Aorta (tissue), 5 donors: ENCODE measurements at places on chromosomes 5 and 9. TPM values are rescaled to one million over a fixed set of nuclear protein-coding genes. Genes with fewer than 3 reads are reported as not detected.

Gene GARIN3
- total RNA-seq: not detected

Gene ACOT12
- total RNA-seq: 0.18 TPM

Gene ZFP62
- total RNA-seq: 20.2 TPM

Gene CEMIP2
- 122 TPM for total RNA-seq

Gene IFNE
- total RNA-seq: not detected

Gene EGFLAM
- 14.4 TPM for total RNA-seq

Gene SPINK13
- not detected for total RNA-seq

Gene IL7R
- 8.6 TPM for total RNA-seq

Gene STK32A
- total RNA-seq: 14.5 TPM

Gene CCDC187
- total RNA-seq: not detected

Gene ANKRD33B
- 3.3 TPM for total RNA-seq

Gene SLC36A3
- not detected for total RNA-seq

Gene IFNA21
- not detected for total RNA-seq

Gene ADAMTSL2
- total RNA-seq: 1.9 TPM

GRCh38 chr9:71302776-71303175, 181.4 kb upstream of the TRPM3 start:
- no peak for DNase-seq

GRCh38 chr9:104868687-104869404, 59.1 kb downstream of the ABCA1 start:
- DNase-seq: peak; percentile 88

GRCh38 chr5:162503796-162504195, 436.2 kb downstream of the GABRG2 start:
- no peak for DNase-seq

DNA sequence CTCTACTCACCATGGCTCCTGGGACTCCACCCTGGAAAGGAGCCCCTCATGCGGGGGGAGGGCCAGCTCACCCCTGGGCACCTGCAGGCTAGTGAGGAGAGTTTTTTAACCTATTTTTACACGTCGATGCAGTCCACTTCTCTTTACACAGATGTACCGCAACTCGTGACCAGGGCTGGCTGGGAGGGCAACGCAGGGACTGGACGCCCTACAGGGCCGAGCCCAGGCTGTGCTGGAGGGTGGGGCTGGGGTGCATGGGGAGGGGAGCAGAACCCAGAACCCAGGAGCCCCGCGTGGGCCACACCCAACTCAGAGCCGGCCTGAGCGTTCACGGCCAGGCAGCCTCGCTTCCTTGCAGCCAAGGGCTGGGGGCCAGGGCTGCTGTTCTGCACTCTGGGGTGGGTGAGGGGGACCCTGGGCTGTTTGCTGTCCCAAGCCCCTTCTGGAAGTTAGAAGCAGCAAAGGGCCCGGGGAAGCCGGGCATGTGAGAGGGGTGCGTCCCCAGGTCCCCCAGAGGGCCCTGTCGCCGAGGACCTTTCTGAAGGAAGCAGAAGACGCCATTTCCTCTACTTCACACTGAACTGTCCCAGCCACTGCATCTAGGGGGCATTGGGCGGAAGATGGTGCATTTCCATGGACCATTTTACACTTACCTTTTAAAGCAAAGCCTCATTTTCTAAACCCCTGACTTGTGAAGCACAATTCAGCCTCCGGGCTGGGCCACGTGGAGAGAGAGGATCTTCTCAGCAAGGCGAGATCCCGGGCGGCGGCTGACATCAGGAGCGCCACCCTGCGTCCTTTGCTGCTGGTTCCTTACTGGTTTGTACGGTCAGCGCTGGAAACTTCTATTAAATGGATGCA, 90.5 kb downstream of the KCNT1 start:
- no peak for DNase-seq

- no peak for DNase-seq
Measured at GRCh38 chr9:127603226-127603625, 8.9 kb upstream of the STXBP1 start.

DNA sequence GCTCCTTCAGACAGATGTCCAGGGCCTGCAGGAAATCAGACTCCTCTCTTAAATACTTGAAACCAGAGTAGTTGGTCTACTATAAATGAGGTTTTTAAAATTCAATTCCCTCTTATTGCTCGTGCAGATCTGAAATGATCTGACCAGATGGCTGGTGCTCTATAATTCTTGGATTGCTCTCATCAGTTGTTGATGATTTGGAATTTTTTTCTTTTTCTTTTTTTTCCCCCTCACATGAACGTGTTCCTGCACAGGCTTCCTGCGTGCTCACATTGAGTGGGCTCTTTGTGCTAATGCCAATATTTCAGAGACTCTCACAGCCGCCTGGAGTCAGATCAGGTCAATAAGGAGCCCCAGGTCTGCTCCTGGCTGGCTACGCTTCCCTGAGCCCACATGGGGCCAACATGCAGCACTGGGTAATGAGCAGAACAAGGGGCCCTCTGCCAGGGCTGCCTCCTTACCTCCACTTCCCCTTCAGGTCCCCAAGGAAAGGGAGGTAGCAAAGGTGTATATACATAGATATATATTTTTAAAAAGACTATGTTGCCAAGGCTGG, 82.0 kb downstream of the SIL1 start:
- no peak for DNase-seq

DNA sequence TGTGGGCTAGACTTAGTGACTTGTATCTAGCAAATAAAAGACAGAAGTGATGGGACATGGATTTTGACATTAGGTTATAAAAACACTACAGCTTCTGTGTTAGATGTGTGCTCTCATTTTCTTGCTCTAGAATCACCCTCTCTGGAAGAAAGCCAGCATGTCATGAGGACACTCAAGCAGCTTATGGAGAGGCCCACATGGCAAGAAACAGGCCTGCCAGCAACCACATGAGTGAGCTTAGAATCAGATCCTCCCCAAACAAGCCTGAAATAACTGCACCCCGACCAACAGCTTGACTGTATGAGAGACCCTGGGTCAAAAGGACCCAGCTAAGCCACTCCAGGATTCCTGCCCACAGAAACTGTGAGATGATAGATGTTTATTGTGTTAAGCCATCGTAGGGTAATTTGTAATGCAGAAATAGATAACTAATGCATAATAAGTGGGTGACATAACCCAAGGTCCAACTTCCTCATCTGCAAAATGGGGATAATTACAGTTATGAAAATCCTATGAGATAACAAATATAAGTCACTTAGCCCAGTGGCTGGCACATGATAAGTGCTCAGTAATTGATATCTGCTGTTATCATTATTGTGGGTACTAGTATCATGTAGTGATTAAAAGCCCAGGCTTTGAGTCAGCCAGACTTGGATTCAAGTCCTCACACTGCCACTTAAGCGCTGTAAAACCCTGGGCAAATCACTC, 86.5 kb downstream of the KLHL3 start:
- no peak for DNase-seq

GRCh38 chr5:88770276-88771257, 112.4 kb downstream of the MEF2C start:
- no peak for DNase-seq

- no peak for DNase-seq
Measured at GRCh38 chr9:110592044-110592830, 12.7 kb upstream of the SVEP1 start.

GRCh38 chr5:26894719-26895263, 143.6 kb downstream of the CDH9 start:
- no peak for DNase-seq

GRCh38 chr9:136098844-136099243, 3.8 kb upstream of the NACC2 start:
- DNase-seq: no peak

DNA sequence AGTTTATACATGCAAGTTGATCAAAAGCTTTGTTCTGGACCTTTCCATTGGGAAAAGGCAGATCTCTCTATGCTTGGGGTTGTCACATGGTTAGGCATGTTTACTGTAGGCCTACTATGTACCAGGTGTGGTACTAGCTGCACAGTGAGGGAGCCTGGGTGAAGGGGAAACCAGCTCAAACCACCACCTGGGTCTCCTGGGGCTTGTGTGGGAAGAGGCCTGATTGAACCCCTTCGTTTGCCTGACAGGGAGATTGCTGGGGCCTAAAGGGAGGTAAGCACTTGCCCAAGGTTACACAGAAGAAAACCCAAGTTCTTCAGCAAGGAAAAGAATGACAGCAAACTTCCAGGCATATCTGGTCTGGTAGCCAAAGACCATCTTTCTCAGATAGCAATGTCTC, 145.9 kb downstream of the MELK start:
- no peak for DNase-seq

DNA sequence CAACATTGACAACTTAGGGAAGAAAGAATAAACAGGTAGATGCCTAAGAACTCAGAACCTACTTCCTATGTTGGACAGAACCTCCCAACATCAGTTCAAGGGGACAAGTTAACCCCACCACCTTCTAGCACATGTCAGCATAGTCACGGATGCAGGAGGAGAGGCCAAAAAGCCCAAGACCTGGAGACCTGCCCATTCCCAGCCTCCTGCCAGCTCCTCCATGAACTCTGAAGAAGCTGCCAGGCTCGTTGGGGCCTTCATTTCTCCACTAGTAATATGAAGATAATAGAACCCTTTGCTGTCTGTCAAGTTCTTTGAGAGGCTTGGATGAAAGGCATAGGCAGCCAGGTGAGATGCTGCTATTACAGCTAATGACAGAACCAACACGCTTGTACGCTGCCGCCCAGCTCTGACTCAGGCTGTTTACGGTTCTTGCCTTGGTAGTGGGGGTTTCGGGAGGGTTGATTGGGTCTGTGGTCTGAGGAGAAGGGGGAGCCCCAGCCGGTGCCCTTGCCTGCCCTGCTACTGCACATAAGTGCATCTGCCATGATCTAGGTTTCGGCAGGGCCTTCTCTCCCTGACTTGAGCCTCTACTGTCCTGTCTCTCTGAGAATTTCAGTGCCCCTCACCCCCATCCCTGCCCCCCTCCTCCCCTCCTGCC, 82.2 kb downstream of the NRG2 start:
- no peak for DNase-seq

DNA sequence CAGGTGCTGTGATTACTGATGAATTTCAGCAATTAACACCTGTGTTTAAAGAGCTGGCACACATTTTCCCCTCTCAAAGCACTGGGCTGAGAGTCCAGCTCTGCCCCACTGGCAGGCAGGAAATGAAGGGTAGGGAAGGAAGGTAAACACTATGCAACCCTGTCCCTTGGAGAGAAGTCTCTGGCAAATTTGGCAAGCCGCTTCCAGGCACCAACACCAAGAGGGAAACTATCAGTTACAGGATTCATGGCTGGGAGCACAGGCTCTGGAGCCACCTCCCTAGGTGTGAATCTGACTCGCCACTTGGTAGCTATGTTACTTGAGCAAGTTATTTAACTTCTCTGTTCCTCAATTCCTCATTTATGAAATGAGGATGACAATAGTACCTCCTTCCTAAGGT, 3.3 kb downstream of the ANKS6 start:
- DNase-seq: no peak

DNA sequence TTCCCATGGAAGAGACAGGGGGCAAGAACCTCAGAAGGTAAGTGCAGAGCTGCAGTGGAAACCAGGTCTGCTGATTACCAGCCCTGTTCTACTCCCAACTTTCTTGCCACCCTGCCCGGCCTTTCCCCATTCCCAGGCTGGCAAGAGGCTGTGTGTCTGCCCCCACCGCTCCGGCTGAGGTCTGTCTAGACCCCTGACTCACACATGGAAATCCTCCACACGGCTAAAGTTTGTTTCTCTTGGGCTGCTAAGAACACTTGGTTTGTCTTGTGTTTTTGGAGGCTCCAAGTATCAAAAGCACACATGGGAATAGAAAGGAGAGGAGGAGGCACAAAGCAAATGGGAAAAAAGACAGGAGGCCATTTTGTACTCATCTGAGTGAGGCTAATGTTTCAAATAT, 168.3 kb downstream of the GABBR2 start:
- DNase-seq: no peak

- DNase-seq: no peak
Measured at GRCh38 chr9:85959955-85960354, 19.0 kb downstream of the NAA35 start.

- DNase-seq: no peak
Measured at GRCh38 chr5:166768536-166768935, 1522.9 kb upstream of the WWC1 start.

DNA sequence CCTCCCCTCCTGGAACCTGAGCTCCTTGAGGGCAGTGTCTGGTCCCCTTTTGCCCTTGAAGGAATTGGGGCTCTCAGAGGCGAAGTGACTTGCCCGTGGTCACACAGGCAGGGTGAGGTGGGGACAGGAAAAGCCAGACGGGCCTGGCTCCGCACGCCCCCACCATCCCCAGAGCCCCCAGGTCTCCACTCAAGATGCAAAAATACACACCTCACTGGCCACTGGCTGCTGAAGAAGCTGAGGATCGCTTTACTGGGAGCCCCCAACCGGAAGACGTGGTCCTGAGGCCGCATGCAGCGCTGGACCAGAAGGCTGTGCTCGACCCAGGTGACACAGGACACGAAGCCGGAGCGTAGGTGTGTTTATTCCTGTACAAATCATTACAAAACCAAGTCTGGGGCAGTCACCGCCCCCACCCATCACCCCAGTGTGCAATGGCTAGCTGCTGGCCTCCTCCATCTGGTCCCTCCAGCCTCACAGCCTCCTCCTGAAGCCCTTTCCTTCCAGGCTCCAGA, 7.6 kb upstream of the AK1 start:
- no peak for DNase-seq

DNA sequence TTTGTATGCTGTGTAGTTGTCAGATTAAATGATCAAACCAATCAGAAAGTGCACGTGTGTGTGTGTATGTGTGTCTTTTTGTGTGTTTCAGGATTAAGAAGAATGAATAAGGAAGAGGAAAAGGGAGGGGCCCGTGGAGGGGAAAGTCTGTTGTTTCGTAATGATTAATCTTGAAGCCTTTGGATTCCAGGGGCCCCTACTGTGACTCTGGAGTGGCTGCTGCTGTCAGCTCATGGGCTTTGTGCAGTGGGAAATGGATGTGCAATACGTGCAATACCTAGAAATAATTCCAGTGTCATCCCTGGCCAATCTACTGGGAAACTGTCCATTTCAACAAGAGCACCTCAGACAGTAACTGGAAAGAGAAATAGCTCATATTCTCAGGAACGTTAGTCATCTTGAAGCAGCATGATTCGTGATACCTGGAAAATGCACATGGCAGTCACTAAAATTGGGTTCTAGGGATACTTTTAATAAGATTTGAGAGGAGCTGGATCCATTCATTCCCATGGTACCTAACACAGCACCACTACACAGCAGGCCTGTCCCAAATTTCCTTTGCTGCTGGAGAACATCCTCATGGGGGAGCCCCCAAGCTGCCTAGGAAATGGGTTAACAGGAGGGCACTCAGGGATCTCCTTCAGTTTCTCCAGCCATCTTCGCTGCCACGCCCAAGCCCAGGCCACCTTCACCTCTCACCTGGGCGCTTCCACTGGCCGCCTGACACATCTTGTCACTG, 186.3 kb downstream of the NR3C1 start:
- no peak for DNase-seq

- DNase-seq: no peak
Measured at GRCh38 chr9:18010492-18010891, 431.6 kb downstream of the SH3GL2 start.

- no peak for DNase-seq
Measured at GRCh38 chr9:128419061-128419925, 1.4 kb upstream of the CERCAM start.

DNA sequence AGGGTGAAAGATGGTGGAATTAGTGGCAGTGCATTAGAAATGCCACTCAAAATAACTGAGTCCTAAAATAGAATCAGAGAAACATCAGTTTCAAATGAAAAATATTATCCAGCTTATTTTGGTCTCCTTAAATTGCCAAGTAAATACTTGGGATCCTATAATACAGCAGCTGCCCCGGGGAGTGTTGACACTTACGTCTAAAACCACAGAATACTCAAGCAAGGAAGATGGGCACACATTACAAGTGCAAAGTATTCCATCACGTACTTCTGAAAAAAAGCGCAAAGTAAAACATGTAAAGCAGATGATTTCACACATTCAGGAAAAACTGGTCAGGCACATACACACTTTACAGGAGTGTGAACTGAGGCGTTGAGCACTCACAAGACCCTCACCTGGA, 2.4 kb upstream of the ARHGEF37 start:
- no peak for DNase-seq

GRCh38 chr5:43663916-43664315, 60.9 kb downstream of the NNT start:
- DNase-seq: no peak
